ENCODE measurements at places on chromosomes 1 and 21.

- no peak for DNase-seq
These were observed 66.4 kb downstream of the GPR88 start for GRCh38 chr1:100604372-100604771.

GRCh38 chr21:32001390-32001789, 128.6 kb downstream of the HUNK start:
- no peak for DNase-seq

DNA sequence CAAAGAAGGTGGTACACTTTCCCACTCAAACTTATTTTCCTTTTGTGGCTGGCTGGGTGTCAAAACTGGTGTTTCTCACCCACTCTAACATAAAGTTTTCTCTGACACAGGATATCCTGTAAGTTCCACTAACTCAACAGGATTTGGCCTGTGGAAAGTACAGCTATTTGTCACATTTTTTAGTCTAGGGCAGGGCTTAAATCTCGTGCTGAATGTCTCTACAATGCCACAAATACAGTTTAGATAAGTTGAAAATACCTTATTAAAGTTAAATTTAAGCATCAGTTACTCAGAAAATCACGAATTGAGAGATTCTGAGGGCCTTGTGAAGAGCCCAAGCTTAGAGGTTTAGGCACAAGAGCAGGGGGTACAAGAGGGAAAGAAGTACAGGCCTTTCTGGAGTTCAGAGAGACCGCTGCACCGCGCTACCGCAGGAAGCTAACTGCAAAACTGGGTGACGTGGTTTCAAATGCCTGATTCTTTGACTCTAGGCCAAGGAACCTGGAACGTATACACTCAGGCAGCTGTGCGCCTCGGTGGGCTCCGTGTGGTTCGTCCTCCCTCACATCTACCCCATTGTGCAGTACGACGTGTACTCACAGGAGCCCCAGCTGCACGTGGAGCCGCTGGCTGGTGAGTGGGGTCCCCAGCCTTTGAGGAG, 23.4 kb upstream of the PWP2 start:
- peak; percentile 61 for DNase-seq

GRCh38 chr1:208329300-208329699, 85.1 kb upstream of the PLXNA2 start:
- no peak for DNase-seq

GRCh38 chr1:70490153-70490552, 79.1 kb downstream of the CTH start:
- no peak for DNase-seq

- no peak for DNase-seq
These were observed 21.6 kb downstream of the ARMH1 start for GRCh38 chr1:44696101-44696500.

DNA sequence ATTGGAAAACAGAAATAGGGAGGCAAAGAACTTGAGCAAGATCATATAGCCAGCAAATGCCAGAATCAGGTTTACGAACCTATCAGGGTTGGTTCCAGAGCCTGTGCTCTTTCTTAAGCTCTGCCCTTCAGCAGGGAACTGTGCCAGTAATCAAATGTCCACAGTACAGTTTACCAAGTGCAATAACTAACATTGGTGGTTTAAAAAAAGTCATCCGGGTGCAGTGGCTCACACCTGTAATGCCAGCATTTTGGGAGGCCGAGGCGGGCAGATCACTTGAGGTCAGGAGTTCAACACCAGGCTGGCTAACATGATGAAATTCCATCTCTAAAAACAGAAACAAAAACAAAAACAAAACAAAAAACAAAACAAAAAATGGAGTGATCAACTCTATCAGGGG, 182.7 kb downstream of the LMX1A start:
- DNase-seq = no peak

DNA sequence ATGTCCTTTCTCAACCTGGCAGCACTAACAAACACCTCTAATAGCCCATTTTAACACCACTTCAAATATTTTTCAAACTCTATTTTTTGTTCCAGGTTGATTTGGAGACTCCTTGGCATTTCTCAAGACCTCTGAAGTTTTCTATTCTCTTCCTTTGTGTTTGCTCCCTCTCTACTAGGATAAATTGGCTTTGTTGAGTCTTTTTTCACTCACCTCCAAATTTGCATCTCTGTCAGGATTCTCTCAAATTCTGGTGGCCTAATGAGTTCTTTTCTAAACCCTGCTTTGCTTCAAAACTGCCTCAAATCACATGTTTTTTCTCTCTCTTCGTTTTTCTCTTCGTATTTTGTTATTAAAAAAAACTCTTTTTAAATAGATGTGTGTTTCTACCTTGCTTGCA, 582.2 kb upstream of the ADGRL4 start:
- no peak for DNase-seq

DNA sequence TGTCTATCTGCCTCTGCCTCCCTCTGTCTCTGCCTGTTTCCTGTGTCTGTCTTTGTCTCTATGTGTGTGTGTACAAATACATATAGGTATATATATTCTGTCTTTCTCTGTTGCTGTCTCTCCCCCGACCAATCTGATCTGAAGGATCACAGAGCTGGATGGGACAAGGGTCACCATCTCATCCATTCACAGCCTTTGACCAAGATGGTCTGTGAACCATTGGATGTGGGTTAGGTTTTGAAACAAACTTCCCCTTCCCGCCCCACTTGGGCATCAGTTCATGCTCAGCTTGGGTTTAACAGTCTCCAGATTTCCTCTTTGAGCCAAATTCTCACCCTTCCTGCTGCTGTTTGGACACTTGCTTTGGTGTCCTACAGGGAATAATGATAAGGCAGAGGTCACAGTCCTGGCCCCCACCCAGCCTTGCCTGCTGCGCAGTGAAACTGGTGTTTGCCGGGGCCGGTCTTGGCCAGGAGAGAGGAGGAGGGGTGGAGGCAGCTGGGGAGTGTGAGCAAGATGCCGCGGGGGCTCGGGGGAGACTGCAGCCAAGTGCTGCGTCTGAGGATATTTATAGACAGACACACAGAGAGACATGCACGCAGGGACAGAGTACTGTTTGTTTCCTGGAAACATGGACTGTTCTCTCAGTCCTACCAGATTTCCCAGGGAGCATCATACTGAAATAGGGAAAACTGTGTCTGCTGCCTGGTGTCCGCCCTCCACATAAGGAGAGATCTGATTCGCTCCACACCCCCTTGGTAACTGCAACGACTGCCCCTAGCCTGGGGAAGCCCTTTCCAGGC, 27.0 kb upstream of the BTG2 start:
- DNase-seq = no peak

GRCh38 chr21:18840239-18840638, 436.7 kb upstream of the TMPRSS15 start:
- DNase-seq = no peak

DNA sequence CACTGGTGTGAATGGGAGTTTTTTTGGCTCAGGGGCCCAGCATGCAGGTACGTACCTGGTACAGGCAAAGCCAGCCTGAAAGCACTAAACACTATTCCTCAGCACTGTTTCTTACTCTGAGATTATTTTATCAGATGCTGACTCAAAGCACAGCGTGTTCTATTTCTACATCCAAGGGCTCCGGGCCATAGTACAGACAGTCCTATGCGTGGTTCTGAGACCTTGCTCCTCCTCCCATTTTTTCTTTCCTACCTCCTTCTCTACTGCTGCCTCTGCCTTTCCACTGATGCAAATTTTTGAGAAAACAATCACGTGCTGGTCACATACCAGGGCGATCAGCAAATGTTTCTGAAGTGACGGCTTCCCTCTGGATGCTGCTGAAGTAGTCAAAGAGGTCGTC, 36.3 kb downstream of the PDPN start:
- DNase-seq = no peak

DNA sequence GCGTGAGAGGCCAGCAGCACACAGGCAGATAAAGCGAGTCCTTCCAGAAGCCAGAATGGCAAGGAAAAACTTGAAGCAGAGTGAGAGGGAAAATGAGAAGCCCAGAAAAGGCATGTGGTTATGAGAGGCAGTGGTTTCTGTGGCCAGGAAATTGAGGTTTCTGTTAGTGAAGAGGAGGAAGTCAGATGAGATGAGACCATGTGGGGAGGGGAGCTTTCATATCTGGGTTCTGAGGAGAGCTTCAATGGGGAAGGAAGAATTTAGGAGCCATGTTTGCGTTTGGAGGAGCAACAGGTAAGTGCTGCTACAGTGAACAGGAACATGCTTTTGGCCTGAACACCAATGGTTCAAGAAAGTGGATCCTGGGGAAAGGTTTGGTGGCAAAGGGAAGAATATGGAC, 6.1 kb upstream of the CD1A start:
- no peak for DNase-seq

- DNase-seq = no peak
These were observed 40.7 kb downstream of the SLC66A1 start for GRCh38 chr1:19352839-19353238.

DNA sequence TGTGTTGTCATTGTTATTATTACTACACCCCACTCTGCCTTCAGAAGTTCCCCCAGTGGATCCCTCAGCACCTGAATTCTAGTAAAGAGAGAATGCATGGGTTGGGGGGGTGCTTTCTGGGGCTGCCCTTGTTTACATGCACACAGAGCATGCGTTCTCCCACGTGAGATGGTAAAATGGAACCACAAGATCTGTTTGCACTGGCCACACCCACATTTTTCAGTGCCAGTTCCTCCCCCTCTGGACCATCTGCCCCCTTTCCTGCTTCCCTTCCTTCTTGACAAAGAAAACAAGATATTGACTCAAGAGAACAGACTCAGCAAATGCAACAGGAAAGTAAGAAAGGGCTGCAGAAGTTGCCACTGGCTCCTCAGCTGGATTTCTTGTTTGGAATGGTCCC, 8.9 kb downstream of the SLC6A17 start:
- no peak for DNase-seq

GRCh38 chr1:89672489-89673183, 39.7 kb downstream of the LRRC8C start:
- DNase-seq = no peak

DNA sequence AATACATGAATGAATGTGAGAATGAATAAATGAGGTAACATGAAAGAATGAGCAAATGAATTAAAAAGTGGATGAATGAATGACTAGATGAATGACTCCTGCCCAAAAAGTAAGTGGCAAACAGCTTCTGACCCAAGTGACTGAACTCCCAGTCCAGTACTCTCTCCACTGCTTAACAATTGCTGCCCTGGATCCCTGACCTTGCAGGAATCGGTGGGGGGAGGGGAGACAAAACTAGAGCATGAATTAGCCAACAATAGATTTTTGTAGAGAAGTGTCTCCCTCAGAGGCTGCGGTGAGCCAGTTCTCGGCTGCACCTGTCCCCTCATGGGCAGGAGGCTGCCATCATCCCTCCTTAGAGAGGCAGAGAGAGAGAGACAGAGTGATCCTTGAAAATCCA, 5.9 kb upstream of the GRIK3 start:
- DNase-seq = no peak

Measured in activated CD8-positive, alpha-beta memory T cell treated with anti-CD3 and anti-CD28 coated beads for 1 hour (primary cell).